Glomerular endothelial cell (primary cell): ENCODE measurements at places on chromosomes 12 and 14. TPM values are rescaled to one million over a fixed set of nuclear protein-coding genes. Genes with fewer than 3 reads are reported as not detected.

The RNASE2 gene
- not detected in 2 replicates for total RNA-seq

The GYS2 gene
- not detected in 2 replicates for total RNA-seq

The AVPR1A gene
- not detected in 2 replicates for total RNA-seq

The PROX2 gene
- total RNA-seq, result not detected in 2 replicates

The OTX2 gene
- not detected in 2 replicates for total RNA-seq

The TPPP2 gene
- total RNA-seq, result not detected in 2 replicates

The COQ6 gene
- total RNA-seq, result 20.5 and 29.4 TPM in 2 replicates

The NFKBIA gene
- total RNA-seq, result 108 and 316 TPM in 2 replicates

The EIF2S3B gene
- total RNA-seq, result 0.35 and 2.3 TPM in 2 replicates

The NCKAP5L gene
- 36.1 and 63.0 TPM in 2 replicates for total RNA-seq

The ERC1 gene
- total RNA-seq, result 40.3 and 44.4 TPM in 2 replicates

The TAS2R20 gene
- total RNA-seq, result 0.34 and 1.8 TPM in 2 replicates

The SRSF9 gene
- total RNA-seq, result 77.6 and 104 TPM in 2 replicates

The IL26 gene
- total RNA-seq, result not detected in 2 replicates

The CPNE6 gene
- not detected in 2 replicates for total RNA-seq

The AQP5 gene
- not detected in 2 replicates for total RNA-seq

The WSCD2 gene
- not detected in 2 replicates for total RNA-seq

The BCL2L14 gene
- total RNA-seq, result not detected in 2 replicates

The FAR2 gene
- total RNA-seq, result 46.4 and 51.4 TPM in 2 replicates

The XPOT gene
- total RNA-seq, result 39.3 and 52.2 TPM in 2 replicates
